ENCODE measurements at places on chromosomes 2 and 18.
A peak's percentile ranks its signal among the peaks of the same experiment; 100 is the strongest.

- DNase-seq, result no peak
Observed at GRCh38 chr18:76721207-76721996, 101.0 kb upstream of the ZNF236 start.

GRCh38 chr2:1869987-1870386 is 125.7 kb upstream of the PXDN start:
- no peak for DNase-seq

- no peak for DNase-seq
Observed at GRCh38 chr2:81853341-81853740, 1548.8 kb upstream of the LRRTM1 start.

DNA sequence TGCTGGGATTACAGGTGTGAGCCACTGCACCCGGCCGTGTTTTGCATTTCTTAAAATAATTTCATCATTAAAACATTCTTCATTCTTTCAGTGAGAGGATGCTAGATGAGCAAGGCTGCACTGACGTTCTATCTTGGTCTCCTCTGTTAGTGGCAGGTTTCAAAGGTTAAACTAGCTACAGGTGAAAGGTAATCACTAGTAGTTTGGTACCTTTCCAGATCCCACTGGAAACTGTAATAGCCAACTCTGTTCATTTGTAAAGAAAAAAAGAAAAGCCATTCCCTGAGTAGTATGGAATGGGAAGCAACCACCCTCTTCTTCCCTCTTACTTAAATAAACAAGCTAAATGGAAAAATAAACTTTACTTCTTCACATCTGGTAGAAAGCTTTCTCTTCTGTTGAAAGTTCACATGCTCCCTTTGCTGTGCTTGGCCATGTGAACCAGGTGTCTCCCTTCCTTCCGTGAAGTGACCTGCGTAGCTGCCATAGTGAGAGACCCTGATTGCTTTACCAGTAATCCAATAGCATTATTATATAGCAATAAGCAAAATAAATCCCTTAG is 94.0 kb downstream of the GREB1L start:
- no peak for DNase-seq

DNA sequence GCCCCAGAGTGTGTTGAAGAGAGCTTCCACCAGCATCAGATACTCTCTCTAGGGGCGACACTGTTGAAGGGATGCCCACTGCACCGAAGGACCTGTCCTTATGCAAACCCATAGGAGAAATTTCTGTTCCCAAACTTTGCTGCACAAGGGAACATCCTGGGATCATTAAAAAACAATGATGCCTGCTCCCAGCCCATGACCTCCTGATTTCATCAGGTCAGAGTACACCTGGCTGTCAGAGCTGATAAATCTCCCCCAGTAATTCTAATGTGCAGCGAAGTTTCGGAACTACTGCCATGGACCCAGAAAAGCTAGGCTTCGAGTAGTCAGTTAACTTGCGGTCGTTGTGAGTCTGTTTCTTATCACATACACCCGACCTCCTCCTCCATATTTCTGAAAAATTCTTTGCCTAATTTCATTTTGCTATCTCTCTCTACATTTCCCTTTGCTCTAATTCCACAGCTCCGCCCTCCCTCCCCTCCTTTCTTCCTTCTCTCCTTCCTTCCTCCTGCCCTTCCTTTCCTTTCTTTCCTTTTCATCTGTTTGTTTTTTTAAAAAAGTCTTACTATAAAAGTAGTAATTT is 18.8 kb downstream of the FAM124B start:
- DNase-seq, result no peak

- no peak for DNase-seq
Observed at GRCh38 chr2:174335254-174335987, 667 bp downstream of the SP9 start.

GRCh38 chr2:109218087-109218791 is 89.2 kb downstream of the SH3RF3 start:
- no peak for DNase-seq

- no peak for DNase-seq
Observed at GRCh38 chr2:239552213-239552926, 151.6 kb upstream of the HDAC4 start.

DNA sequence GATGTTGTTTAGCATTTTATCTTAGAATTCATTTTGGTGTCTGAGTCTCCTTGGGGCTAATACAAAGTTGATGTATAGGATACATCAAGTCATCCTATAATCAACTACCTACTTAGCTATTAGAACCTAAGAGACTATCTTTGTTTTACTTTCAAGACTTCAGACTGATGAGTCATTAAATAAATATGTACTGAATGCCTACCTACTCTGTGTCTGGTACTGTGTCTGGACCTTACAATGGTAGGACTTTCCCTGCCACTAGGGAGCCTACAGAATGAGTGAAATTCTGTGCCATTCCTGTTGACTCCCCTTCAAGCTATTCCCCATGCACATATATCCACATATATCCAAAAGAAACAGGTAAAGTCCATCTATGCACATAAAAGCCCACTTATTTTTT is 114.5 kb downstream of the ERBB4 start:
- DNase-seq, result no peak

- no peak for DNase-seq
Observed at GRCh38 chr2:112048887-112049286, 6.2 kb upstream of the TMEM87B start.

DNA sequence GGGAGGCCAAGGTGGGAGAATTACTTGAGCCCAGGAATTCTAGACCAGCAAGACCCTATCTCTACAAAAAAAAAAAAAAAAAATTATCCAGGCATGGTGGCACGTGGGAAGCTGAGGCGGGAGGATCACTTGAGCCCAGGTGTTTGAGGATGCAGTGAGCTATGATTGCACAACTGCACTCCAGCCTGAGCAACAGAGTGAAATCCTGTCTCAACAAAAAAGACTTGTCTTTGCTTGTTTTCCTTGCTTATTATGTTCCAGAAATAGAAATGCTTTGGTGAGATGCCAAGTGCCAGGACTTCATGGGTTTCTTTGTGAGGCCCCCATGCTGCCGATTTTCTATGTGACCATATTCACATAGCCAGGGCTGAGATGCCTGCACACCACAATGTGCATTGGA is 9.0 kb downstream of the DCDC2C start:
- no peak for DNase-seq

- no peak for DNase-seq
Observed at GRCh38 chr2:118115761-118116160, 27.5 kb downstream of the INSIG2 start.

DNA sequence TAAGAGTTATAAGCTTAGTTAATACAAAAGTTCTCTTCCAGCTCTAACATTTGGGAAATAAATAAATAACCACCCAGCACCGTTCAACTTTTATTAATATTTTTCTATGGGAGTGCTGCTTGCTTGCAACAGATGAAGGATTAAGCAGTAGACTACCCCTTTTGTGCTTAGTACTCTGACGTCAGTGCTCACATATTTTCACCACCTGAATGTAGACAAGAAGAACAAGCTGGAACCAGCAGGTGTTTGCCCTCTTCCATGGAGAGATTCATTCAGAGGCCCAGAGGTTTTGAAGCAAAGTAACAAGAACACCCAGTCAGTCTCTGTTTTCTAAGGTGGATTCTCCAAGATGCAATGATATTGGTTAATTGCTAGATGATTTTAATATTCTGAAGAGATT is 307.1 kb upstream of the PIK3C3 start:
- DNase-seq, result no peak

- no peak for DNase-seq
Observed at GRCh38 chr2:238107525-238108422, 7.6 kb downstream of the ESPNL start.

DNA sequence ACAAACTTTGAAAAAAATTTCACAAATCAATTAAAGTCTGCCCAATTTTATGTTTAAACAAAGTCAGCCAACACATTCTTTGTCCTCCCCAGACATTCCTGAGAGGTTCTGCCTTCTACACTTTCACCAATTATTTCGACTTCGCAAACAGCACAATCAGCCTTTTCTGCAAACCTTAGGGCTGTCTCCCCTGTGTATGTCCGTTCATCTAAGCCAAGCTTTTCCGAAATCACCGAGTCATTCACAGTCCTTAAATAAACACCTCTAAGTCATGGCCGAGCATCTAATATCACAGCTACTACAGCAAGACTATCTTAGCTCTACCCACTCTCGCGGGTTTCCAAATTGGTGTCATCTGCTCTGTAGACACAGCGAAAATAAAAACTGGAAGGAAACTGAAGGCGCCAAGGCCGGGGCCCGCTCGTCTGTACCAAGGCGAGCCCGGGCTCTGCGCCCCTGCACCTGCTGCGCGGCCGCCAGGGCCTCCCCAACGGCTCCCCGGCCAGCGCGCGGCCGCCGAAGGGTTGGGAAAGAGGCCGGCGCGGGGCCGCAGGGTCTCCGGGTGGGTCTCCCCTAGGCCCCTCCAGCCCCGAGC is 730 bp downstream of the ODC1 start:
- DNase-seq, result no peak

GRCh38 chr2:217370391-217370790 is 510.5 kb upstream of the TNP1 start:
- no peak for DNase-seq

- no peak for DNase-seq
Observed at GRCh38 chr18:74515620-74516231, 18.6 kb upstream of the CNDP1 start.

GRCh38 chr2:234951664-234952269 is at the start of gene SH3BP4:
Gene SH3BP4, plus strand, starts transcription at chr2:234952017. Its CDS starts 82,986 bp downstream, at chr2:235035003.
- DNase-seq, result peak; percentile 17

GRCh38 chr2:42124011-42124785 is 45.0 kb upstream of the EML4 start:
- DNase-seq, result no peak

- DNase-seq, result no peak
Observed at GRCh38 chr2:217724471-217724870, 278.3 kb downstream of the TNS1 start.

DNA sequence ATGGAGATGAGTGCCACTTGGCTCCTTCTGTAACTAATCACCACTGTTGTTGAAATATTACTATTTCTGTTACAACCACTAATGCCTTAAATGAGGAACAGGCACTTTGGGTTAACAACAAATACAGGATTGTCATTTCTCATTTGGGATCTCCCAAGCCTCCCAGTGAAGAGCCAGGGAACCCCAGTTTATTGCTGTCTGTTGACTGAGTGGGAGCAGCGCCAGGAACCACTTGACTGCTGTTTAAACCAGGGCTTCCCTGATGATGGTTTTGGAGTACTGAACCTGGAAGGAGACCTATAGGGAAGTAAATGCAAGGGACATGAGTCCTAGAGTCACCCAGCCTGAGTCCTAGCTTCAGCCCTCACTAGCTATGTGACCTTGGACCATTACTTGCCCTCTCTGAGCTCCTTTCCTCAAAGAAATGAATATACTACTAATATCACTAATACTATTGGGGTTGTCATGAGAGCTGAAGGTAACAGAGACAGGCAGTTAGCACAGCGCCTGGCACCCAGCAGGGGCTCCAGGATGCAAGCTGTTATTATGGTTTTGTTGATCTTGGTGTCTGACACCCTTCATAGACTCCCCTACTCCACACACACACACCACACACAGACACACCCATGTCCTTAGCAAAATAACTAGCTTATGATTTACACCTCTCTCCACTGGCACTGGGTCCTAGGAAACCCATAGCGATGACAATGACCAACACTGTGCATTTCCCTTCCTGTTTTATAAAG is 104.2 kb upstream of the FZD7 start:
- DNase-seq, result no peak

GRCh38 chr2:138306626-138307025 is 194.9 kb upstream of the SPOPL start:
- DNase-seq, result no peak

All from stimulated activated CD8-positive, alpha-beta memory T cell treated with anti-CD3 and anti-CD28 coated beads, Interleukin-15, amount 100 ng/mL, for 24 hours (primary cell).